ENCODE measurements at places on chromosomes 2 and 18. TPM values are rescaled to one million over a fixed set of nuclear protein-coding genes. Genes with fewer than 3 reads are reported as not detected.
A peak's percentile ranks its signal among the peaks of the same experiment; 100 is the strongest.

DNA sequence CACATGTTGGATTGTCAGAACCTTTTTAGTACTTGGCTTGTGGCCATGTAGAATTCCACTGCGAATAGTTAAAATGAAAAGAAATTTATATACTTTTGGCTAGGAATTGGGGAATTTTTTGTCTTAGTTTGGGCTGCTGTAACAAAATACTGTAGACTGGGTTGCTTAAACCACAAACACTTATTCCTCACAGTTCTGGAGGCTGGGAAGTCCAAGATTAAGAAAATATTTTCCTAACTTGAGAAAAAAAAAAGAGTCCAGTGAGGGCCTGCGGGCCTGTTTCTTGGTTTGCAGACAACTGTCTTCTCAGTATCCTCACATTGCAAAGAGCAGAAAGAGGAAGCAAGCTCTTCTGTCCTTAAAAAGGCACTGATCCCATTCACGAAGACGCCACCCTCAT lies 81.9 kb downstream of the CD226 start:
- no peak for DNase-seq

The IL1RN gene
- total RNA-seq, result 0.50 TPM

DNA sequence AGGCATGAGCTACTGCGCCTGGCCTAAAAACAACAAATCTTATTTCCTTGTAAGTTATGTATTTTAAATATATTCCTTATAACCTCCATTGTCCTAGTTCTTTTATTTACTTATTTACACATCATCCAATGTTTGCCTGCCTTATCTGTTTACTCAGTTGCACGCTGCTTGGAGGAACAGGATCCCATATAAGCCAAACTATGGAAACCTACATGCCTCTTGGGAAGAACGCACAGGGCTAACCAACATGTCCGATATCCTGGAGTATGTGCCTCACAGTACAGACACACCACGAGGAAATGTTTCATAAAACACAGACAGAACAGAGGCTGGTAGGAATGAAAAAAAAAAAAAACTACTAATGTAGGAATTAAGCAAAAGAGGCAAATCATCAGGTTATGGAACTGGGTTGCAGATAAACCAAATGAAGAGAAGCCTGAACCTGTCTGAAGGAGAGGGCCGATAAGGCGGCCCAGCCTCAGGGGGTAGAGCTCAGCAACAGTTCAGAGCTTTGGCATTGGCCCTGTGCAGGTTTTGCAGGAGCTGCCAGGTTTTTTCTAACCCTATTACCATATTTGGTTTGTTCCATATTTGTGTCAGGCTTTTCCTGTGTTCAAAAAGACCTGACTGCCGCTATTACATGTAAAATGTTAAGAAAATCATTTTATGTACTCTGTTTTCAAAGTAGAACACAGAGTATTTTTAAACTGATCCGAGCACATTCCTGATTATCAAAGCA lies 19.9 kb upstream of the SP3 start:
- DNase-seq, result no peak

DNA sequence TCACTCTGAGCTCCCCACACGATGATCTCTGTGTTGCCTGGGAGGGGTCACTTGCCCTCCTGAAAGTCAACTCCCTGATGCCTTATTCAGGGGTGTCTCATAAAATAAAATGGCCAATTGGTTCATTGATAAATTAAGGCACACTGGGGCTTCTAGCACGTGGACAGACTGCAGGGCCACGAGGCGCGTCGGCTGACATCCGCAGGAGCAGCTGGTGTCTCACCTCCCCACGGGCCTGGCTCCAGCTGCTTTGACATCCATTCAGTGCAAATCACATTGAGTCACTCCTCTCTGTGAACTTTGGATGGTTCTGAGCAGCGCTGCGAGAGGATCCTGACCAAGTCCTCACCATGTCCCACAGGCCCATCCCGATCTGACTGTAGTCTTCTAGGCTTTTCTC lies 4.6 kb upstream of the ST8SIA3 start:
- DNase-seq, result no peak

DNA sequence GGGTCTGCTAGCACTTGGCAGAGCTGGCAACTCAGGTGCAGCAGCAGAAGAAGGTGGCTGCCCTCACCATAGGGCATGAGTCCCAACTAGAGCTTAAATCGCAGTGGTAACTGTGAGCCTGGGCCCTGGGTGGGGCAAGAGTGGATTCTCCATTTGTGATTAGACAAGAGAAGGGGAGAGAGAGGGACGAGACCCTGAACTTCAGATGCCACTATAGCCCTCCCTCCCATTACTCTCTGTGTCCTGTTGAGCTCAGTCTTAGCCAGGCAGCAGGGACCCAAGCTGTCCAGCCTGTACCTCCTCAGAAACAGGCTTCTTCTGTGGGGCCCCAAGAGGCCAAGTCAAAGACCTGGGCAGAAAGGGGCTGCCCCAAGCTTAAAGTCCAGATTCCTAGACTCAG lies 69.7 kb upstream of the B3GNT7 start:
- no peak for DNase-seq

The SLC9A4 gene
- total RNA-seq, result 0.07 TPM

DNA sequence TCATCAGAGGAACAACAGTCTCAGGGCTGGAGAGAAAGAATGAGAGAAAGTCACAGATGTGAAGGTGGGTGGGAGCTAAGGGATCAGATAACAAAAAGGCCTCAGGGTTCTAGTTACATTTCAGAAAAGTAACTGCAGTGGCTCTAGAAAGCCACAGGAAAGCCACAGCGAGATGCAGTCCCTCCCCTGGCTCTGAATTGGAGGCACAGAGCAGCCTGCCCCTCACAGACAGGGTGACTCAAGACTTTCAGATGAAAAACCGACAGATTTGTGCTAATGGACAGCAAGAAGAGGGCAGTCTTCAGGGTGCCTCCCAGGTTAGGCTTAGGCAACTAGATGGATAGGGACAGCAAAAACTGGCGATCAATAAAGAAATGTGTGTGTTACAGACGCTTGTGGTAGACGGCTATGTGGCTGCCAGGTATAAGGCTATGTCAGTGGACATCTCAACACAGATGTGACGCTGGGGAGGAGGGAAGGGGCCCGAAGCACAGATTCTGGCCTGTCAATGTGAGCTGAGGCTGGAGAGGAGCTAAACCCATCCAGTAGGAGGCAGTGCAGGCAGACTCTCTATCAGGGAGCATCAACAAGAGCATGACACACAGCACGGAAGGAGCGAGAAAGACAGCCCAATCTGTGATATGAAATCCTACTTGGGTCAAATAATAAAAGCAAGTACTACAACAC lies 26.2 kb downstream of the UNC50 start:
- DNase-seq, result peak; percentile 81

DNA sequence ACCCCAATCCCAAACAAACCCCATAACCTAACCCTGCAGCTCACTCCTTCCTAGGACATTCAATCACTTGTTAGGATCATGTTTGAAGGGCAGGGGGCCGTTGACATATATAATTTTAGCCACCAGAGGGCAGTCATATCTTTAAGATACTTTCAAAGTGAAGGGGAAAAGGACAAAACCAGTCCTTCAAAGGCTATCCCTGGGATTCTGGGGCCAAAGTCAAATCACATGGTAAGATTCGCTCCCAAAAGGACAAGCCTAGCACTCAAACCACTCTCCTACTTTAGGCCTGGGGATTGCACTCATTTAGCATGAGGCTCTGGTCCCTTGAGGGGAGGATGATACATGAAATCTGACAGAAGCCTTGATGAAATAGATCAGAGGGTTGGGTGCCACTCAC lies 44.6 kb downstream of the HAUS1 start:
- peak; percentile 73 for DNase-seq

The C1GALT1C1L gene
- 0.36 TPM for total RNA-seq

GRCh38 chr2:219918254-219918653 lies 290.8 kb downstream of the SLC4A3 start:
- DNase-seq, result no peak

The RAD51AP2 gene
- not detected for total RNA-seq

GRCh38 chr2:169507698-169508097 lies 1.8 kb upstream of the KLHL41 start:
- DNase-seq, result no peak

GRCh38 chr2:220946552-220946951 lies 625.6 kb downstream of the EPHA4 start:
- DNase-seq, result no peak

GRCh38 chr2:176165370-176166050 lies 8.4 kb downstream of the HOXD3 start:
- DNase-seq, result no peak

The ASXL3 gene
- not detected for total RNA-seq

The NT5DC4 gene
- total RNA-seq, result not detected

DNA sequence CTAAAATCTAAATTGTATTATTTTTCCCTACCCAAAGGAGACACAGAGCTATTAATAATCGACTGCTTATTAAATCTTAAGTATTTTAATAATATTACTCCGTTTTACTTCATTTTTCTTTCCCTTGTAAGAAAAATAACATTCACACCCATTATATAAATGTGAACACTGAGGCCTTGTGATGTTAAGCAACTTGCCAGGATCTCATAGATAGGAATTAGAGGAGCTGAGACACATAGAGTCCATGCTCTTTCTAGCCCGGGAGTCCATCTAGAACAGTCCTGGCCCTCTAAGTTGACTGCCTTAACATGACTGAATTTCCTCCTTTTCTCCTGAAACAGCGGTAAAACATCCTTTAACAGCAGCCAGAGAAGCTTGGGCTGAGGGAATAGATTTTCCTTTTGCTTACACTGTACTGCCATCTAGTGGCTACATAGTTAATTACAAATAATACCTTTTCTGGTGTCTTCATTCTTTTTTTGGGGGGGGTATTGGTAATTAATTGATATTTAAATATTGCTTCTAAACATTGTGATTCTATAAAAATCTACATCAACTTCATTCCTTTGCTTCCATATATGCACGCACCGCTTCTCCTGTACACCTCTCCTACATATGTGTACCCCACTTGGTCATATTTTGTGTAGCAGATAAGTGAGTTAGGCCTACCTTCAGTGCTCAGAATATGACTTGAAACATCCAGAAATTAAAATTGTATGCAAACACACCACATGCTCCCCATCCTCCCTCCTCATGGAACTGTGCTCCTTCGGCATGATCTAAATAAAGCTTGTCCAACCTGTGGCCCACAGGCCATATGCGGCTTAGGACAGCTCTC lies 125.8 kb upstream of the HNMT start:
- no peak for DNase-seq

The POTEC gene
- total RNA-seq, result not detected

The RHOB gene
- total RNA-seq, result 15.4 TPM

- no peak for DNase-seq
These were observed 236.4 kb downstream of the PLCL1 start for GRCh38 chr2:198040835-198041234.

The PTPRN gene
- 1.1 TPM for total RNA-seq

- no peak for DNase-seq
These were observed 179.6 kb upstream of the FBXO11 start for GRCh38 chr2:48085888-48086287.

DNA sequence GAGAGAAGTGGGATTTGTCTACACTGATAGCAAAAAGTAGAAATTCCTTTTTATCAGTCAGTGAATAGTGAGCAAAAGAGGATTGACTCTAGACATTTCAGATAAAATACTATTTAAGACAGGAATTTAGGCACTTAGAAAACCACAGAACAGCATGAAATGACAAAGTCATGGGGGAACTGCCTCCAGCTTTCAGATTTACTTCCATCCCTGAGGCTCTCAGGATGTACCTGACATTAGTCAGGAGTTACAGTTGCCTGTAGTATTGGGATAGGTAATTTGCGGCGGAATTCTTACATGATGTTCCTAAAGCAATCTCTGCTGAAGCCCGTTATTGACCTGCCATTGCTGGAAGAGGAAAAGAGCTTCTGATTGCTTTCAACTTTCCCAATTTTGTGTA lies 337.1 kb upstream of the MAP2 start:
- DNase-seq, result no peak

DNA sequence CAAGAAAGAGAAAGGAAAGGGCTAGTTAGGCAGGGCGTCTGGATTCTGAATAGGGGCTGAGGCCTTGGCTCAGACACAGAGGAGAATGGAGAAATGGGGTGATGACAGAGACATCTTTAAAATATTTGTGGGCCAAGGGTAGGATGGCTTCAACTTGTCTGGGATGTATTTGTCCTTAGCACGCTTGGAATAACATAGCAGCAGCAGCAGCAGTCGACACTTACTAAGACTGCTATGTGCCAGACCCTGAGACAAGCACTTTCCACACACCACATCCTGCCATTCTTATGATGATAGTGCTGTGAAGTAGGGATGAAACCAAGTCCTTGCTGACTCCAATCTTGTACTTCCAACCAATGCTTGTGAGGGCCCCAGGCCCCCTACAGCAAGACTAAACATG lies 2.6 kb downstream of the IL1RL1 start:
- no peak for DNase-seq

The TMEM37 gene
- not detected for total RNA-seq

Data from activated CD8-positive, alpha-beta T cell treated with anti-CD3 and anti-CD28 coated beads for 36 hours (primary cell).